ENCODE measurements at places on chromosomes 1 and 21.

DNA sequence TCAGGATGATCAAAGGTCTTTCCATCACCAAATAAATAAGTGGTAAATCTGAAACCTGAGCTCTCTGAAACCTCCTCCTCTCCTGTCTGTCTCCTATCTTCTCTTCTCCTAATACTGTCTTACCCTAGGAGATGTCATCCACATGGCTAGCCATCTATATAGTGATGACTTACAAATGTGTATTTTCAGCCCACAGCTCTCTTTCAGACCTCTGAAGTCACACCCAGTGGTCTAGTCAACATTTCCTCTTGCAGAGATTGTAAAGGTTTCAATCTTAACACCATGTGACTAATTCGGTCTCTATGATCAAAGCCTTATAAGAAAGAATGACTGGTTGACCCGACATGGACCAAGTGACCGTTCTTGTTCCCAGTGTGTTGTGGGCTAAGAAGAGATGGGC, 63.1 kb upstream of the DPT start:
- no peak for DNase-seq

GRCh38 chr1:119975006-119975405, 78.7 kb upstream of the ADAM30 start:
- DNase-seq = no peak

GRCh38 chr1:5427026-5427613, 565.1 kb downstream of the NPHP4 start:
- DNase-seq = no peak

DNA sequence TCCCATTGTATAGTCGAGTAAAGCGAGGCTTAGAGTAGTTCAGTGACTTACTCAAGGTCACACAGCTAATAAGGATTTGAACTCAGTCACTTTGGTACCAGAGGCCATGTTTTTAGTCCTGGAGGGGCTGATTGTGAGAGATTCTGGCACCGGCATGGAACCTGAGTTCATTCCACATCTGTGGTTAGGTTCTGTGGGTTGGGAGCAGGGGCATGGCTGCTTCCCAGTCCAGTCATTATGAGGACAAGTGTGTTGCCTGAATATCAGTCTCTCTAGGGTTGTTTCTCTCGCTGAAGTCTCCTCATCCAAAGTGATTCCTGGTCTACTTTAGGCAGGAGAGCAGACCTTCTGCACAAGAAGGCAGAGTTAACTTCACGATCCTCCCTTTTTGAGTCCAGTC, 90.6 kb downstream of the C1orf94 start:
- DNase-seq = no peak

GRCh38 chr1:28512058-28512611, 6.3 kb downstream of the RCC1 start:
- peak; percentile 21 for DNase-seq

DNA sequence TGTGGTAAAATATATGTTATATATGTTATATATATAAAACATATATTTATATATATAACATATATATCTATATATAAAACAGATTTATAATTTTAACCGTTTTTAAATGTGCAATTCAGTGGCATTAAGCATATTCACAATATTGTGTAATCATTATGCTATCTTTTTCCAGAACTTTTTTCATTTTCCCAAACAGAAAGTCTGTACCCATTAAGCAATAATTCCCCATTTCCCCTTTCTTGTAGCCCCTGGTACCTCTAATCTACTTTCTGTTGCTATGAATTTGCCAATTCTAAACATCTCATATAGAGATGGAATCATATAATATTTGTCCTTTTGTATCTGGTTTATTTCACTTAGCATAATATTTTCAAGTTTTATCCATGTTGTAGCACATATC, 10.7 kb upstream of the ARHGEF11 start:
- DNase-seq = no peak

DNA sequence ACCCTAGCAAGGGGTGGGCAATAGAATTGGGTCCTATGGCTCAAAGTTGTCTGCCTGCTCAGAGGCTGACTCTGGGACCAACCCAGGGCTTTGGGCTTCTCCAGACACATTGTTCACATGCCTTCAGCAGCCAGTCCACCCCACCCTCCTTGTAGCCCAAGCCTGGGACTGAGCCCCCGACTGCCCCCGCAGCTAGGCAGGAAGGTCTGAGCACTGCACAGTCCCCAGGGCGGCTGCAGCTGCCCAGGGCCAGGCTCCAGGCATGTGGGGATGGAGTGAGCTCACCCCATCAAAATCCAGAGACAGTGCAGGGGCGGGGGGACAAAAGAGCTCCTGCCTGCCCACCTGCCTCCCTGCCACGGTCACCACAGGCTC, 35.6 kb downstream of the HSPG2 start:
- no peak for DNase-seq

DNA sequence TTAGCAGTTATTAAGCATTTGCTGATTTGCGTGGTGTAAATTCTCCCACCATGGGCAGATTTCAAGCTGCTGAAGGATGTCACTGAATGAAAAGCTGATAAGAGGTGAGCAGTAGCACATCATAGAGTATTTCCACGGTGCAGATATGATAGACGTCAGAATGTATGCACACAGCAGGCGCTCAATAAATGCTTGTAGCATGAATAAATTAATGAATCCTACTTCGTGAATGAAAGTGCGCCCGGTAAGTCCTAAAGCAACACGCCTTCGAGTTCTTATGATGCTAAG, 510 bp upstream of the UBIAD1 start:
- DNase-seq = no peak

GRCh38 chr1:31760471-31761470, 3.4 kb downstream of the ADGRB2 start:
- DNase-seq = peak; percentile 63

- DNase-seq = peak; percentile 6
These were observed 490.8 kb upstream of the ADGRL4 start for GRCh38 chr1:79497193-79497773.

DNA sequence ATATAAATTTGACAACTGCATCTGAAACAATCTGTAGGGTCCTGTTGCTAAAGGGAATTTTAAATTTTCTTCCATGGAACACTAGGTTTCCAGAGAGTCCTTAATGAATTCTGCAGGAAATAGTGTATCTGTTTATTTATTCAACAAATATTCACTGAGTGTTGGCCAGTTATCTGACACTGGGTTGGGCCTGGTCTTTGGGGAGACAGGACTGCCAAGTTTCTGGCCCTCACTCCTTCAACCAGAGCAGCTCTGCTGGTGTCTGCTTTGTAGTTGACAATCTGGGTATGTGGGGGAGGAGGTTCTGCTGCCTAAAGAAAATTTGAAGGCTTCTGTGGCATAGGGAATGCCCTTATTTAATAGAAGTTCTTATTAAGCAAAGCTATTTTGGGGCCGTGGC, 26.1 kb upstream of the HUNK start:
- no peak for DNase-seq

- DNase-seq = no peak
These were observed 34.6 kb upstream of the FHAD1 start for GRCh38 chr1:15212216-15212953.

DNA sequence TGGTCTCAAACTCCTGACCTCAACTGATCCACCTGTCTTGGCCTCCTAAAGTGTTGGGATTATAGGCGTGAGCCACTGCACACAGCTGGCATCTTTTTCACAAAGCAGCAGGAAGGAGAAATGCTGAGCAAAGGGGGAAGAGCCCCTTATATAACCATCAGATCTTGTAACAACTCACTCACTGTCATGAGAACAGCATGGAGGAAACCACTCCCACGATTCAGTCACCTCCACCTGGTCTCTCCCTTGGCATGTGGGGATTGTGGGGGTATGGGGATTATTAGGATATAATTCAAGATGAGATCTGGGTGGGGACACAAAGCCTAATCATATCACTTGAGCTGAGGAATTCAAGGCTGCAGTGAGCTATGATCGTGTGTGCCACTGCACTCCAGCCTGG, 3.0 kb upstream of the MFSD2A start:
- no peak for DNase-seq

- DNase-seq = no peak
These were observed 5.9 kb downstream of the MX1 start for GRCh38 chr21:41431788-41432548.

- peak; percentile 26 for DNase-seq
These were observed 15.7 kb upstream of the LUZP1 start for GRCh38 chr1:23184212-23184934.

GRCh38 chr1:66617362-66618184, 83.6 kb downstream of the SGIP1 start:
- DNase-seq = no peak

GRCh38 chr1:212035835-212036605, 472 bp downstream of the DTL start:
- DNase-seq = no peak

GRCh38 chr1:204904228-204904810, 33.7 kb downstream of the NFASC start:
- DNase-seq = no peak
